ENCODE measurements at places on chromosomes 16 and 17.
A peak's percentile ranks its signal among the peaks of the same experiment; 100 is the strongest.

GRCh38 chr16:49637933-49638672, 217.8 kb downstream of the ZNF423 start:
- DNase-seq, result no peak

DNA sequence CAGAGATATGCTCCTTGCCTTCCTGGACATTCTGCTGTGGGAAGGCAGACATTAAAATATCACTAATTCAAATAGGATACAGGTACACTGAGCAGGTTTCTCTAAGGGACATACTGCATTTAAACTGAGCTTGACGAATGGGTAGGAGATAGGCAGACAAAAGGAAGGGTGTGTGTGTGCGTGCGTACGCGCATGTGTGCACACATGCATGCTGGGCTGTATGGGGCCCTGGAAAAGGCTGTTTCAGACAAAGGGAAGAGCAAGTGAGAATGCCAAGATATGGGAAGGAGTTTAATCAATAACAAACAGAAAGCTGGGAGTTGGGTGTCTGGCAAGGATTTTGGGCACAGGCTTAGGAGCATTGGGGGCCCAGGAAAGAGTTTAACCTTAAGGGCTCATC, 196.2 kb downstream of the PRKCA start:
- DNase-seq, result no peak

DNA sequence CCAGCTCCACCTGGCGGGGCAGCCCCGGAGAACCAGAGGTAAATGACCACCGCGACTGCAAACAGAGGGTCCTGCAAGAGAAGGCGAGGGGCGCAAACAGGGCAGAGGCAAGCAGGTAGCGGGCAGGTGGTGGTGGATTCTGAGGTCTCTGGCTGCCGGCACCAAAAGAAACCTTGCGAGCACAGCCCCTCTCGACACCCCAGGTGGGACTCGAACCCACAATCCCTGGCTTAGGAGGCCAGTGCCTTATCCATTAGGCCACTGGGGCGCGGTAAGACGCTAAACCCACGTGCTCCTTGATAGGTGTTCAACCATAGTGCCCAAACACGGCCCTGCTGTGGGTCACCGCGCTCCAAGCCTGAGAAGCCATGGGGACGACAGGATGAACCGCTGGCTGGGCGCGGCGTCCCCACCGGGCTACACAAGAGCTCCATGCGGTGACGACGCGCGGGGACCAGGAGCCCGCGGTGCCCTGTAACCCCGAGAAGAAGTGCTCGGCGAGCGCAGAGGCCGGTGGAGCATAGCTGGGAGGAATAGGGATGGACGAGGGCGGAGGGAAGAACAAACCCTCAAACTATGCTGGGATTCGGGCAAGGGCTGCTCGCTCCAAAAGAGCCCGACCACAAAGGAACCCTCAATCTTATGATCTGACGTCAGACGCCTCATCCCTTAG, 12.4 kb downstream of the ATP5PD start:
- DNase-seq, result peak; percentile 94

DNA sequence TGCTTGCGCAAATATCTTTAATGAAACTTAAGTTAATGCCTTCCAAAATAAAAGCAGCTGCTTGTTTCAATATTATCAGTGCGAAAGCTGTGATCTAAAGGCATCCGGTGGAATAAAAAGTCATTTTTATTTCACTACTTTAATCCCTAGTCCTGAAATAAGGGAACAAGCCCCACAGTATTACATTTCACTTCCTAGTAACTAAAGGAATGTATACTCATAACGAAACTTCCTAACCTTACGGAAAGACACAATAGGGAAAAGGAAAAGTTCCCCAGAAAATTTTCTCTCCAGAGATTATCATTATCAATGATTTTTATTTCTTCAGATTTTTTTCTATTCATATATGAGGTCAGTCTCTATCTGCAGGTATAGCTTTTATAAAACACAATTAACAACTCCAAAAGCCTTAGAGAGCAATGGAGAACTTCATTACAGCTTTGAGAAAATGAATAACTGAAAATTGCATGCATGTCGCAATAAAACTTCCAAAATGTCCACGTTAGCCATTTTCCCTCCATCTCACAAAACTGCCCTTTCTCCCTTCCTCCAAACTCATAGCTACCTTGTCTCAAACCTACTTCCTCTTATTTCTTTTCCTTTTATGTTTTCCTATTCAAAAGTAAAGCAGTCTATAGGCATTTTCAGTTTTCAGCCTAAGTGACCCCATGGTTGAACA, 154.3 kb upstream of the MED13 start:
- DNase-seq, result no peak

- no peak for DNase-seq
Measured at GRCh38 chr16:22659933-22660332, 149.2 kb downstream of the NPIPB5 start.
